Lower lobe of right lung (tissue), 2 donors: ENCODE measurements at places on chromosomes 2 and 18. TPM values are rescaled to one million over a fixed set of nuclear protein-coding genes. Genes with fewer than 3 reads are reported as not detected.

The PCARE gene
- 0.95 TPM for total RNA-seq

The VWA3B gene
- total RNA-seq = 7.9 TPM

The C2orf69 gene
- total RNA-seq = 12.5 TPM

The COL4A3 gene
- total RNA-seq = 33.6 TPM

The SPIRE1 gene
- total RNA-seq = 42.1 TPM

The METTL21A gene
- total RNA-seq = 12.7 TPM

The TMEM182 gene
- 3.7 TPM for total RNA-seq

The MALL gene
- total RNA-seq = 82.7 TPM

The CRACDL gene
- 17.8 TPM for total RNA-seq

The AMMECR1L gene
- total RNA-seq = 14.8 TPM

The SDC1 gene
- total RNA-seq = 90.0 TPM

The ZEB2 gene
- 220 TPM for total RNA-seq

The HJURP gene
- 1.5 TPM for total RNA-seq

The SCN3A gene
- total RNA-seq = 1.4 TPM

The STARD6 gene
- not detected for total RNA-seq

The CHAC2 gene
- total RNA-seq = 1.6 TPM

The RGPD3 gene
- 0.21 TPM for total RNA-seq

The TTC32 gene
- 10.3 TPM for total RNA-seq

The IL36RN gene
- not detected for total RNA-seq

The NYAP2 gene
- 1.1 TPM for total RNA-seq

The RAB6C gene
- not detected for total RNA-seq

- no peak for DNase-seq
Measured at GRCh38 chr18:35688757-35689156, 107.2 kb downstream of the GALNT1 start.

GRCh38 chr2:222179592-222179991 lies 119.2 kb downstream of the PAX3 start:
- no peak for DNase-seq

- DNase-seq = no peak
Measured at GRCh38 chr18:10476338-10476791, 21.9 kb downstream of the APCDD1 start.

DNA sequence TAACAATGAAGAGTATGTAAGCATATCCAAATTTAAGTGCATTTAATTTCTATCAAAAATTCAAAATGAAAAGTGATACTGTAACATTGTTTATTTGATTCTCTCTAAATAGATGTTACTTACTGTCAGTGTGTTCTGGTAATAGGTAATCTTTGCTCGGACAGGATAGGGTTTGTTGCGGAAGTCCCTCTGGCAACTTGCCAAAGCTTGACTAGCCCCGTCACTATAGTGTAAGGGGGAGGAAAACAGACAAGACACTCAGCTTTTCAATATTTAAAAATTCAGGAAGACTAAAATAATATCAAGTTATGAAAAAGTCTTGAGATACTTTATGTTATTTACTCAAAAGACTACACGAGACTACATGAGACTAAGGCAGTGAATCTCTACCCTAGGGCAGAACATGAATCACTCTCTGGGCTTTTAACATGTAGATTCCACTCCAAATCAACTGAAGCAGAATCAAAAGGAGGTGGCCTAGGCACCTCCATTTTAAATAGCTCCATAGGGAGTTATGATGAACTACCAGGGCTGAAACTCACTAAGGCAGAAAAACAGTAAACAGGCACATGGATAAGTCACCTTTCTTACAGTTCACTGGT lies 5.9 kb downstream of the LMAN1 start:
- no peak for DNase-seq

DNA sequence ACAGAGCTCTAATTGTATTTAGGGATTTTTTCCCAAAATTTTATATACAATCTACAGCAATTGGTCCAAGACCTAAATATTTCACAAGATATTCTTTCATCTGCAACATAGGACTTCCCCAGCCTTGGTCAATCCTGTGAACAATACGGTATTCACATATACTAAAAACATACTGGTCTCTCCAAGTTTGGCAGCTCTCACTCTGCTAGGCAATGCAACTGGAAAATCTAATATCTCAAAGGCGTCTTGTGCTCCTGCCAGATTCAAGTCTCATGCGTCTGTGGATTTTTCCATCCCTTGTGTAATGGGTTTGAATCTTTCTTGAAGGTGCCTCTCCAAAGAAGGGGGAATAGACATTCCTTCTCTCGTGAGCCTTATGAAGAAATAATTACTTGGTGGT lies 27.4 kb upstream of the MBOAT2 start:
- no peak for DNase-seq

- DNase-seq = no peak
Measured at GRCh38 chr2:152402780-152403759, 68.1 kb downstream of the FMNL2 start.

GRCh38 chr18:31773774-31774476 lies 13.2 kb upstream of the SLC25A52 start:
- DNase-seq = no peak

DNA sequence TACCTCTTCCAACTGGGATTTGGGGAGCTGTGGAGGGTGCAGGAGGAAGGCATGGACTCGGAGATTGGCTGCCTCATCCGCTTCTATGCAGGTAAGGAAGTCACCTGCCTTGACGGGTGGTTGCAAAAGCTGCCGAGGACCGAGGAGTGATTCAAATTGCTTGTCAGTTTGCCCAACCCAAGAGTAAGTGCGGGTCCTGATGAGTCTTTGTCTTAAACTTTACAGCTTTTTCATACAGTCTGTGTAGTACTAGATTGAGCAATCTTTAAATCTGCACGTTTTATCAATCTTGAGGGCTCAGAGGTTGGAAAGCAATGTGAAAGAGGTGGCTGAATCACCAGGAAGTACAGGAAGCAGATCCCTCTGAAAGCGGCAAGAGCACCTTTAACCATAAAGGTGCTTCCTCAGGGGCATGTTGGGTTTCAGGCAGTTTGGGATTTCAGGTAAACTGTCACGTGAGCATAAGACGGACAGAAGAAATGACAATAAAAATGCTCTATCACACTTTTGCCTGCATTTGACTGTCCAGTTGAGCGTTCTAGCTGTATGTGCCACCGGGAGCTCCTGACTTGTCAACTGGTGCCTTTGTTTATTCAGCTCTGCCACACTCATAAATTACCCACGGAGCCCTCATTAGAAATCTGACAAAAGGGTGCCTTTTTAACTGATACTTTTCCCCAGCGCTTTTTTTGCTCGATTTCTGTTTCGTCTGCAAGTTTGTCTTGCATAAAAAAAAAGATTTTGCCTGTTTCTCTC lies 2.0 kb downstream of the PHLPP1 start:
- DNase-seq = no peak

DNA sequence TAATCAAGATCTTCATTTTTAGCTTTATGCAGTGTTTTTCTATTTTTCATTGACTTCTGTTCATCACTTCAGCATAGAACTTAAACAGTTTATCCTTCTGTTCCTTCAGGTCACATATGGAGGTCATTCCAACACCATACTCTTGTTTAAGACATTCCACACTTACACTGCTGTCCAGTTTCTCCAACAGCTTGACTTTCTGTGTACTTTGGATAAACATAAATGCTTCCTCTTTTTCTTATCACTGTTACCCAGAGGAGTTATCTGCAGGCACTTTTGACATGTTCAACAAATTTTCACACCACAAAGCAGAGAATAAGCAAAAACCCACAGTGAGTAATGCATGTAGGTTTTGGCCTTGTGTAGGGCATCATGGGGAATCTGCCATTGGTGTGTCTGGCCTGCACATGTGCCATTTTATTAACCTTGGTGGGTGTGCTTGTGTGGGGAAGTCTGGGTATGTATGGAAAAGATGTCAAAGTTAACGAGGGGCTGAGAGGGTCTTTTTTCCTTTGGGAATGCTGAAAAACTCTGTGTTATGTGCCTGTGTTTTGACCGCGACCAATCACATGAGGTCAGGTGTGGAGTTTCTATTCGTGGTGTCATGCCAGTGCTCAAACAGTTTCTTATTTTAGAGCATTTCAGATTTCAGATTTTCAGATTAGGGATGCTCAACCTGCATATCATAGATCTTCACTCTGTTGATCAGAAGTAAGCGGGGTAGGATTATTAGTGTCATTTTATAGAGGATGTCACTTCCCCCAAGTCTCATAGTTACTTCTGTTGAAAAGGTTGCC lies 53.9 kb upstream of the ACVR1 start:
- no peak for DNase-seq

GRCh38 chr2:23925702-23926289 lies 1.1 kb downstream of the ATAD2B start:
- no peak for DNase-seq

DNA sequence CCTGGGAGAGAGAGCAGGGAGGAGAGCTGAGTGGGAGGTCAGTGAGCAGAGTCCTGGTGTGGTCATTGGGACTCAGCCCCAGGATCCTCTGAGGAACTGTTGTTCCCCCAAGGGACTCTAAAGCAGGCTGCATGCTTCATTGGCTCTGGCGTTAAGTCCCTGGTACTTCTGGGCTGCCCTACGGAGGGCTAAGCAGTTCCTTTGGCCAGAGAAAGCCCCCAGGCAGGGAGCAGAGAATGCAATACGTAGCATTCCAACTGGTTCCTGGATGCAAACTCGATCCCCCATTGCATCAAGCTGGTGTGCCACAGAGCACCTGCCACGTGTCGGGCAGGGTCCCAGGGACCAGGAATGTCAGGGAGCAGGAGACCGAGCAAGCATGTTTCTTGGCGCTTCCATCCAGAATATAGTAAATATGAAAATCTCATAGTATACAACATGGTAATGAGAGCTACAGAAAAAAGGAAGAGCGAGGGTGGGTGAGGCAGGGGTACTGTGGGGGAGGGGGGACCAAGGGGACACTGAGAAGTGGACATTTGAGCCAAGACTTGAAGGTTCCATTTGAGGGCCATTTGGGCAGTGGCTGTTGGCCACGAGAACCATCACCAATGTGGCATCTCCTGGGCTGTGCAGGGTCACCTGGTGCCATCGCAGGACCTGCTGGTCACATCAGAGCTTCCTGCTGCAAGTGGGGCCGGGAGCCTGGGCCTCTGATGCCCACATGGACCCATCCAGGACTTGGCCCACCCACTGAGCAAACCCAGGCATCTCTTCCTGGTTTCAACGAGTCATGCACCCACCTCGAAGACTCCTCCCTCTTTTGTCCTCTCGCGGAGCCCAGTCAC lies 160.4 kb downstream of the ASB1 start:
- DNase-seq = no peak

DNA sequence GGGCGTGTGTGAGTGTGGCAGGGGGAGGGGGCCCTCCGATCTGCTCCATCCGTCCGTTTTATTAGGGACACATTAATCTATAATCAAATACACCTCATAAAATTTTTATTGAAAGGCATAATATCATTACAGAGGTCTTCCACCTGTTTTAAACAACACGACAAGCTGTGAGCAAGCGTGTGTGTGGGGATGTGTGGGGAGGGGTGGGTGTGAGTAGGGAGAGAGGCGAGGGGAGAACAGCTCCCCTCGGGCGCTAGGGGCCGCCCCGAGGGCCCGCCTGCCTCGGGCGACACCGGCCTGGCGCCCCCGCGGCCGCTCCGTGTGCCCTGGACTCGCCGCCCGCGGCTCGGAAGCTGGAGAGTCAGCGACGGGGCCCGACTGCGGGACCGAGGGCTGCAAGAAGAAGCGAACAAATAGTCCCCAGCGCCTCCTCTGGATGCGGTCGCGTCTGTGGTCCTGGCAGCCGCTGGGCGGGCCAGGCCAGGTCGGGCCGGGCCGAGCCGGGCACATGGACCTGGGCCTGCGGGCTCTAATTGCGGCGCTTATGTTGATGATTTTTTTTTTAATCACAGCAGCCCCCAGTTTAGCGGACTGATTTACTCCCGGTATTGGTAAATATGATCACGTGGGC lies 352 bp upstream of the HOXD9 start:
- no peak for DNase-seq

DNA sequence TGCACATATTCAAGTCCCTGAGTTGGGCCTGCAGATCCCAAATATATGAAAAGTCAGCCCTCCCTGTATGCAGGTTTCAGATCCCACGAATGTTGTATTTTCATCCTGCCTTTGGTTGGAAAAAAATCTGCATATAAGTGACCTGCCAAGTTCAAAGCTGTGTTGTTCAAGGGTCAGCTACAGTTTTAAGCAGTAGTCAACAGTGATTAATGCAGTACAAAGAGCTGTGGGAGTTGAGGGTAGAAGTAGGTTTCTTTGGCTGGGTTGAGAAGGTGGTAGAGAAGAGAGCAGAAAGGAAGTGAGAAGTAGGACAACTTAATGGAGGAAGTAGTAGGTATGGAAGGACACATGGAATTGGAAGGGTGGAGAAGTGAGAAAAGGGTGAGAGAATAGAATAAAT lies 127.9 kb downstream of the ANKRD44 start:
- DNase-seq = no peak

DNA sequence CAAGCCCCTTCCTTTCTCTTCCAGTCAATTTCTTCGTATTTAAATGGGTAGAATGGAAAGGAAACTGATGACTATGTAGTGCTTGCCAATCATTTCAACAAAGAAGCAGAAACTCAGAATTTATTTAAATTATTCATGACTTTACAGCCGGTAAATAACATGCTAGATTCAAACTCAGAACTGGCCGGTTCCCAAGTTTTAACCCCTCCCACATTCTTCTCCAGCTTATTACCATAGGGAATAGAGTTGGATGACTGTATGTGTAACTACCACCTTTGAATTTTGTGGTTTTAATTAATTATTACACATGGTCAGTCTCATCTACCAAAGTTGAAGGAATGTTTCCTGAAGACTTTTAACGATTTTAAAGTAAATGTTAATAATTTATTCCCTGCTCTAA lies 819.3 kb upstream of the LRATD1 start:
- DNase-seq = no peak

GRCh38 chr2:147844697-147845410 lies at the start of gene ACVR2A:
Gene ACVR2A, plus strand, starts transcription at chr2:147845029. Its CDS starts 124 bp downstream, at chr2:147845153.
- DNase-seq = peak; percentile 52

GRCh38 chr2:239042046-239042445 lies 194.2 kb downstream of the TWIST2 start:
- no peak for DNase-seq

- no peak for DNase-seq
Measured at GRCh38 chr2:140308706-140309105, 1528.5 kb upstream of the NXPH2 start.

DNA sequence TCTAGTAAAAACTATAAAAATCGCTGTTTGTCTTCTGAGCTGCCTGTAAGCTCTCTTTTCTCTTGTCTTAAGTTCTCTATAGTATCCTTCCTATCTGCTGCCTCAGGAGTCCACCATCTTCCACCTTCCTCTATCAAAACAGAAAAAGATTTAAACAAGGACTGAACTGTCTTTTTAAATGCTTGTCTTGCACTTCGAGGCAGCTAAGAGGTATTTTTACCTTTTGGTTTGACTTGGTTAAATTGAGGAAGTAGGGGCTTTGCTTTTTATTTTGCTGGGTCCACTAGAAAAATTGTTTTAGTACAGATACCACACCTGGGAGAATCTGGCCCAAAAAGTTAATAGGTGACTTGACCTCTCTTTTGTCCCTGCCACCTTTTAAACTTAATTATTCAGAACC lies 12.2 kb downstream of the SESTD1 start:
- no peak for DNase-seq

- DNase-seq = no peak
Measured at GRCh38 chr2:205358351-205358815, 323.9 kb upstream of the NRP2 start.

- DNase-seq = no peak
Measured at GRCh38 chr18:9926223-9926894, 12.5 kb downstream of the VAPA start.

GRCh38 chr2:189204322-189204941 lies 24.9 kb upstream of the COL5A2 start:
- DNase-seq = no peak
